Activated naive CD8-positive, alpha-beta T cell treated with anti-CD3 and anti-CD28 coated beads for 36 hours (primary cell): ENCODE measurements at places on chromosomes 7 and 10.

- H3K36me3 ChIP-seq: no peaks in the 10 kb centered on the region
- DNase-seq: no peak
- H3K4me1 ChIP-seq: peaks cover 2% of the 10 kb centered on the region
- no peak overlapping the region for H3K27ac ChIP-seq
- H3K4me3 ChIP-seq: no peak overlapping the region
- H3K27me3 ChIP-seq: peaks cover 4% of the 10 kb centered on the region
These were observed 1116.9 kb upstream of the CELF2 start for GRCh38 chr10:9900751-9901150.

DNA sequence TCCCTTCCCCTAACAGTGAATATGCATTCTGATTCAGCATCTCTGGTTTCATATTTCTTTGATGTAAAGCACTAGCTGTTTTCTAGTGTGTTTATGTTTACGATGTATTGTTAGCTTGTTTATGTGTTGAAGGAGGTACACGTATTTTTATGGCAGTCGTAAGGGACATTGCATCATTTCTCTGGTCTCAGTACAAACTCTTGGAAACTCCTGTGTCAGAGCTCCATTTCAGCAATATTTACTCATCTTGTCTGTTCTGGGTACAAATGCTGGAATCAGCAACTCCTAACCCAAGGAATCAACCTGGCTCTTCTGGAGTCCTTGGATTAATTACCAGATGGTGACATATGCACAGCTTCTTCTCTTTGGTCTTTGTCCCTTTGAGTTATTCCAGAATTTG, 270.0 kb upstream of the PLXDC2 start:
- no peak overlapping the region for H3K27ac ChIP-seq
- no peaks in the 10 kb centered on the region for H3K4me1 ChIP-seq
- no peak overlapping the region for H3K4me3 ChIP-seq

DNA sequence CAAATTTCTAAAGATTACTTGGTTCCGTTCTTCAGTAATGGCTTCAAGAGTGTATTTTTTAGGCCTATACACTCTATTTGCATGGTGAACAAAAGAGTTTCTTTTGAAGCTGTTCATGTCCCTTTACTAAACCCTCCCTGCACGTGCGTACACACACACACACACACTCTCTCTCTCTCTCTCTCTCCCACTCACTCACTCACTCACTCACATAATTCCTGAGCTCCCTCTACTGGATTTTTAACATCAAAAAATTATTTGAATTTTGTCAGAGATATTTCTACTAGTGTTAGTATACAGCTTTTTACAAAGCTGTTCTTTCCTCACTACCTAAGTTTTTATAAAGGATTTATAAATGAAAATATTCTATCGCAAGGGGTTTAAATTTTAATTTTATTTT, 85.9 kb downstream of the UBE3C start:
- H3K27ac ChIP-seq: no peak overlapping the region
- H3K4me3 ChIP-seq: no peak overlapping the region
- H3K36me3 ChIP-seq: peaks cover 6% of the 10 kb centered on the region

GRCh38 chr7:120304674-120305073, 31.7 kb downstream of the KCND2 start:
- no peak overlapping the region for H3K4me3 ChIP-seq
- DNase-seq: no peak
- H3K4me1 ChIP-seq: no peaks in the 10 kb centered on the region
- no peaks in the 10 kb centered on the region for H3K36me3 ChIP-seq
- no peak overlapping the region for H3K27ac ChIP-seq
- no peaks in the 10 kb centered on the region for H3K27me3 ChIP-seq

GRCh38 chr7:91995391-91996105, 54.9 kb downstream of the AKAP9 start:
- H3K4me3 ChIP-seq: no peak overlapping the region
- peaks cover 23% of the 10 kb centered on the region for H3K36me3 ChIP-seq
- no peaks in the 10 kb centered on the region for H3K27me3 ChIP-seq
- H3K4me1 ChIP-seq: no peaks in the 10 kb centered on the region

DNA sequence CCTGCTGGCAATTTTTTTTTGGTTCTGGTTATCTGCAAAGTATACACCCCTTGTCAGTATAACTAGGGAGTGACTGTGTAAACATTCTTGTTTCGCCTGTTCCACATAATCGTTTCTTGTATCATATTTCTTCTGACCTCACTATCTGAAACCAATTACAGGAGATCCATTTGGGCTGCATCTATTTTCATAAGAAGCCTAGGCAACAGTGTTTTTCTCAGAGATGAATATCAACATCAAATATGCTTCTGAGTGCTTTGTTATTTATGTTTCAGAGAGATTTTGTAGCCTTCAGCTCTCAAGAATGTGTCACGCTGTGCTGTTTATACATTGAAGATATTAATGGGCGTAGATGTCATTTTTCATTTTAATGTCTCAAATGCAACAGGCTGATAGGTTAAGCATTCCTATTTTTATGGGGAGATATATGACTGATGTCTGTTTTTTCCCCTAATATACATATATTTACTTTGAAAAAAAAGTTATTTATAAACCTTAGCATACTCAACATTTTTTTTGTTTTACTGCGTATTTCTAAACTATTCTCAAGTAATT, 115.5 kb downstream of the FOXP2 start:
- no peak overlapping the region for H3K27ac ChIP-seq
- H3K27me3 ChIP-seq: no peaks in the 10 kb centered on the region
- no peak for DNase-seq
- H3K36me3 ChIP-seq: no peaks in the 10 kb centered on the region

DNA sequence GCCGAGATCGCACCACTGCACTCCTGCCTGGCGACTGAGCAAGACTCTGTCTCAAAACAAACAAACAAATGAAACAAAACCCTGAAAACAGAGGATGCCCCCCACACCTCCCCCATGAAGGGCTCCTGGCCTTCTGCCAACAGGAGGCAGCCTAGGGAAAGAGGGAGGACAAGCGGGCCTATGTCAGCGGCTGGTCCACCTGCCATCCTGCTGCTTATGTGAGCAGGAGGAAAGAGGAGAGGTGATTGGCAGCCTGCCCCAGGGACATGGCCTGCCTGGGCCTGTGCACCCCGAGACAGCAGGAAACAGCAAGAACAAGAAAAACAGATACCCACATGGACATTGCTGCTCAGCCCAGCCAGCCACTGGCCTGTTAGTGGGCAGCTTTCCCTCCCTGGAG, 9.1 kb upstream of the ZNF316 start:
- H3K36me3 ChIP-seq: peaks cover 3% of the 10 kb centered on the region
- no peak overlapping the region for H3K27ac ChIP-seq
- no peak overlapping the region for H3K4me3 ChIP-seq
- DNase-seq: no peak
- peaks cover 10% of the 10 kb centered on the region for H3K4me1 ChIP-seq
- no peaks in the 10 kb centered on the region for H3K27me3 ChIP-seq

- no peak overlapping the region for H3K27ac ChIP-seq
- H3K36me3 ChIP-seq: no peaks in the 10 kb centered on the region
- H3K27me3 ChIP-seq: no peaks in the 10 kb centered on the region
- DNase-seq: no peak
These were observed 11.6 kb upstream of the ADD3 start for GRCh38 chr10:109996225-109996624.

DNA sequence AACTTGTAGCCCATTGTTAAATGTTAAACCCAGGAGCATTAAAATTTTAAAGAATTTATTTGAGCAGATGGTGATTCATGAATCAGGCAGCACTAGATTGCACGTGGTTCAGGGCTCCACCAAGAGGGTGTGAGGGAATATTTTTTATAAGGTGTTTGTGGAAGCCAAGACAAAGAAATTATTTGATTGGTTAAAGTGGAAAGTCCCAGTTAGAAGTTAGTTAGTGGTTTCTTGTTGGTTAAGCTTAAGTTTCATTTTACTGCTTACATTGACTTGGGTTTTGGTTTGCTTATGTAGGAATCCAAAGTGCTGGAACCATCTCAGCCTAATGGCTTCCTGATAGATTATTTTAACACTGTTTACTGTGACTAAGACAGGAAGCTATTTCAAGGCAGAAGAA, 906.2 kb downstream of the LRMDA start:
- no peak overlapping the region for H3K4me3 ChIP-seq
- no peak for DNase-seq
- no peak overlapping the region for H3K27ac ChIP-seq
- no peaks in the 10 kb centered on the region for H3K36me3 ChIP-seq
- no peaks in the 10 kb centered on the region for H3K4me1 ChIP-seq
- no peaks in the 10 kb centered on the region for H3K27me3 ChIP-seq

DNA sequence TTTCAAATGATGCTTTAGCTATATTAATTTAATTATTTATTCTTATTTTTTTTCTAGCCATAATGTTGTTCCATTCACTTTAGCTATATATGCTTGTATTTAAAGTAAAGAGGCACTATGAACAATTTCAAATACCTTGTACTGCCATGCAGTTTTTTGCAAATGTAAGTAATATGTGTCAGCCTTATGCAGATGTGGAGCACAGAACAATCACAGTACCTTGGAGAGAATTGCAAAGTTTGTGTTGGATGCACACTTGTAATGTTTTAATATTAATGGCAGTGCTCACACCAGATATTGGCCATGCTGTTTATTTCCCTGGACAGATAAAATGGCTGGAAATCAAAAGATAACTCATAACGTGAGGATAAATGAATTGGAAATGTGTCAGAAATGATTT, 663.5 kb upstream of the SEMA3D start:
- no peak overlapping the region for H3K27ac ChIP-seq
- no peaks in the 10 kb centered on the region for H3K27me3 ChIP-seq
- no peaks in the 10 kb centered on the region for H3K36me3 ChIP-seq
- no peak for DNase-seq
- no peaks in the 10 kb centered on the region for H3K4me1 ChIP-seq
- no peak overlapping the region for H3K4me3 ChIP-seq
